ENCODE measurements at places on chromosomes 1 and 21. TPM values are rescaled to one million over a fixed set of nuclear protein-coding genes. Genes with fewer than 3 reads are reported as not detected.

RAP1GAP gene
- total RNA-seq: 0.04 TPM

BTBD19 gene
- 6.6 TPM for total RNA-seq

C1orf226 gene
- total RNA-seq: 1.4 TPM

OR2L13 gene
- total RNA-seq: not detected

WNT3A gene
- not detected for total RNA-seq

RAVER2 gene
- total RNA-seq: 9.9 TPM

HES4 gene
- 17.8 TPM for total RNA-seq

FAM72A gene
- total RNA-seq: 11.9 TPM

FMO1 gene
- not detected for total RNA-seq

PLOD1 gene
- 342 TPM for total RNA-seq

IGSF21 gene
- total RNA-seq: not detected

PODN gene
- total RNA-seq: 0.60 TPM

CD53 gene
- not detected for total RNA-seq

DCST1 gene
- total RNA-seq: not detected

LRRC8D gene
- total RNA-seq: 26.4 TPM

ZNF670 gene
- total RNA-seq: 6.2 TPM

OR6K3 gene
- total RNA-seq: not detected

AADACL4 gene
- total RNA-seq: not detected

ERICH3 gene
- not detected for total RNA-seq

OR14K1 gene
- total RNA-seq: not detected

OLIG1 gene
- not detected for total RNA-seq

PADI3 gene
- total RNA-seq: 0.04 TPM

FAM110D gene
- 1.3 TPM for total RNA-seq

C1orf56 gene
- 1.4 TPM for total RNA-seq

FAM72D gene
- total RNA-seq: 3.5 TPM

NR1I3 gene
- total RNA-seq: not detected

AK5 gene
- 2.5 TPM for total RNA-seq

INAVA gene
- total RNA-seq: not detected

TRIM63 gene
- not detected for total RNA-seq

INSRR gene
- not detected for total RNA-seq

SIKE1 gene
- total RNA-seq: 92.9 TPM

FTCD gene
- 0.25 TPM for total RNA-seq

BNIPL gene
- total RNA-seq: 0.07 TPM

MX2 gene
- 0.59 TPM for total RNA-seq

NPR1 gene
- 18.5 TPM for total RNA-seq

LCE1C gene
- not detected for total RNA-seq

APOBEC4 gene
- total RNA-seq: not detected
